ENCODE measurements at places on chromosomes 3 and 15. TPM values are rescaled to one million over a fixed set of nuclear protein-coding genes. Genes with fewer than 3 reads are reported as not detected.

- no peaks in the 10 kb centered on the region for H3K27me3 ChIP-seq
- no peak overlapping the region for H3K4me3 ChIP-seq
- no peak overlapping the region for H3K27ac ChIP-seq
- no peaks in the 10 kb centered on the region for H3K36me3 ChIP-seq
- no peak for DNase-seq
These were observed 112.7 kb downstream of the TNIK start for GRCh38 chr3:171347301-171348039.

Gene CYP1A2
- 0.09 TPM for total RNA-seq

DNA sequence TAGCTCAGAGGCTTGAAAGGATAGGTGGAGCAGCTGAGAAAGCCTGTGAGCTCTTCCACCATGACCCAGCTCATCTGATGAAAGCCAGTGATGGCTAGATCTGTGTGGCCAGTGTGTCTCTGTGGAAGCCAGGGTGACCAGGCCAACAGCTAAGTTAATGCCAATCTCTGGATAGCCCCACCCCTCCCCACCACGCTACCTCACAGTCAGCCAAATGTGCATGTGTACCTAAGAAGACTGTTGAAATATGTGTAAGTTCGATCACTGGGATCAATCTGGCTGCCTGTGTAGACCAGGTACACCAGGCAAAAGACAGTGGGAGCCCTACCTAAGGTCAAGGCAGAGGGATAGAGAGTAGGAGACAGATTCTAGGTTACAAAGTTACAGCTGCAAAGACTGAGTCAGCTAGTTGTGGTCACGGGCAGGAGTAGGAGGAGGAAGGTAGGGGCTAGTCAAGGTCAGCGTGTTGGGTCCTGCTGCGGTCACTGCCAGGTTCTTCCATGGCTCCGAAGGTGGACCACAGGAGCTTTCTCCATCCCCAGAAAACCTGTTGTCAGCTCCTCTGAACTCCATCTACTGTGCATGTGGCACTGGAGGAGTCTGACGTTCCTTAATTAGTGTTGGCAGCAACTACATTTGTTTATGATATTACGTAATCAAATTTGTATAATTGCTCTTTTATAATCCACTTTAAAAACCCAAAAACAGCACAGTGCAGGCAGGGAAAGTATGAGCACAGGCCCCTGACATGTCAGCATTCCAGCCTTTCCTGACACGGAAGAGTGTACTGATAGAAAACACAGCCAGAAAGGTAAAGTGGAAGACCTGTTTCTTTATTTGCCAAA lies 318.0 kb downstream of the CLSTN2 start:
- no peak overlapping the region for H3K4me3 ChIP-seq
- DNase-seq = no peak
- peaks cover 4% of the 10 kb centered on the region for H3K4me1 ChIP-seq
- no peaks in the 10 kb centered on the region for H3K27me3 ChIP-seq
- H3K36me3 ChIP-seq = no peaks in the 10 kb centered on the region

GRCh38 chr3:58688574-58688973 lies 22.0 kb upstream of the FAM3D start:
- no peaks in the 10 kb centered on the region for H3K4me1 ChIP-seq
- peaks cover 2% of the 10 kb centered on the region for H3K36me3 ChIP-seq
- no peak for DNase-seq
- peaks cover 3% of the 10 kb centered on the region for H3K27me3 ChIP-seq
- no peak overlapping the region for H3K4me3 ChIP-seq

DNA sequence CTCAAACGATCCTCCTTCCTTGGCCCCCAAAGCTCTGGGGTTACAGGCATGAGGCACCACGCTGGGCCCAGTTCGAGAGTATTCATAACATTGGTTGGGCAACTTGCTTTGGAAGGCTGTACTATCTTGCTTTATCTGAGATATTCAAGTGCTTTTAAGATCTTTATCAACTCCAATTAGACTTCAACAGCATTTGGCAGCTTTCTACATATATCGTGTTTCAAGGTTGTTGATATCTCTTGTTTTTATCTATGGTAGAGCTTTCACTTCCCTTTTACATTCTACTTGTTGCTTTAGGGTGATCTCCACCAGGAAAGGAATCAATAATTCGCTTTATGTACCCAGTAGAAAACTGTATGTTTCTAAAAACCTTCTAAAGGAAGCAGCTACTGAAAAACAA lies 395.3 kb downstream of the IL5RA start:
- no peaks in the 10 kb centered on the region for H3K36me3 ChIP-seq
- no peaks in the 10 kb centered on the region for H3K27me3 ChIP-seq
- no peak overlapping the region for H3K4me3 ChIP-seq
- H3K4me1 ChIP-seq = peaks cover 6% of the 10 kb centered on the region
- H3K27ac ChIP-seq = no peak overlapping the region

DNA sequence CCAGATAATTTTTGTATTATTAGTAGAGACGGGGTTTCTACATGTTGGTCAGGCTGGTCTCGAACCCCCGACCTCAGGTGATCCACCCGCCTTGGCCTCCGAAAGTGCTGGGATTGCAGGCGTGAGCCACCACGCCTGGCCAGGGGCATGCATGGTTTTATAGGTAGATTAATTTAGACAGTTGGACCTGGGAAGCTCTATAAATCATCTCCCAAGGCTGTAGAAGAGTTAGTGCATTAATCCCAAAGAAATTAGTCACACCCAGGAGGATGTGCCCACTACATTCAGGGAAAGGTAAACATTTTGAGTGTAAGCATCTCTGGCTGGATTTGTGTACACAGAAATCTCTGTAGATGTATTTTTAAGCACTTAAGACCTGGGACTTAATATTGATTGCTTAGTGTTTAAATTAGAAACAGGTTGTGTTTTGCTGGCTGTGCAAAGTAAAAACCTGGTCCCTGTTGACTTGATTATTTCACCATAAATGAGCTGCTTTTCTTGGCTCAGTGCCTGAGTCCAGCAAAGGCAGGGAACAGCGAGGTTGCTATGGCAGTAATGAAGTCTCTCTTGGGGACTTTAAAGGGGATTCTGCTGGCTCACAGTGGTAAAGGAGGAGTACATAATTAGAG lies 19.2 kb downstream of the EXOSC7 start:
- no peak for DNase-seq
- H3K27me3 ChIP-seq = no peaks in the 10 kb centered on the region
- H3K27ac ChIP-seq = peak overlapping the region; percentile 89
- peaks cover 33% of the 10 kb centered on the region for H3K4me1 ChIP-seq

GRCh38 chr3:72896996-72897757 lies 9.3 kb downstream of the GXYLT2 start:
- no peak overlapping the region for H3K4me3 ChIP-seq
- H3K27me3 ChIP-seq = peaks cover 11% of the 10 kb centered on the region
- H3K36me3 ChIP-seq = peaks cover 1% of the 10 kb centered on the region

Gene SLC6A11
- 2.7 TPM for total RNA-seq

GRCh38 chr3:25555695-25556437 lies 108.8 kb downstream of the TOP2B start:
- H3K4me1 ChIP-seq = peaks cover 42% of the 10 kb centered on the region
- no peak overlapping the region for H3K4me3 ChIP-seq
- peaks cover 15% of the 10 kb centered on the region for H3K36me3 ChIP-seq
- peak overlapping the region; percentile 57 for H3K27ac ChIP-seq
- DNase-seq = no peak
- H3K27me3 ChIP-seq = no peaks in the 10 kb centered on the region

DNA sequence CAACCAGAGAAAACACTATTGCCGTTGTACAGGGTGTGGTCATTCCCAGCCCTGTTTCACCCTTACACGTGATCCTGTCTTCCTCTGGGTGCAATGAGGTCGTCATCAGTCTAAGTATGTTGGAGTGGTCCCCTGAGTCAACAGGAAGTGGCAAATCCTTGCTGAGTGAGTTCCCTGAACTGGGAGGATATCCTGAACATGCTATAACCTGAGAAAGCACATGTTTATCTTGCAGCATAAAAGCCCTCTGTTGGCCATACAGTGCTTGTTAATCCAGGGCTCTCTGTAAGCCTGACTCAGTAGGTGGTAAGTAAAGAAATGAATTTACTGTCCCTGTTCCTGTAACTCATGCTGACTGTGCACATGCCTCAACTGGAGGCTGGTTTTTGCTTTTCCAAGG lies 477.8 kb upstream of the RGMA start:
- no peaks in the 10 kb centered on the region for H3K4me1 ChIP-seq
- no peak overlapping the region for H3K27ac ChIP-seq
- no peaks in the 10 kb centered on the region for H3K36me3 ChIP-seq
- no peak for DNase-seq
- H3K27me3 ChIP-seq = peaks cover 58% of the 10 kb centered on the region
- H3K4me3 ChIP-seq = no peak overlapping the region

Gene GADL1
- total RNA-seq = 4.6 TPM

Measured in mesothelial cell of epicardium (in vitro differentiated cells).